H54 (cell line): ENCODE measurements at places on chromosomes 16 and 17.

- no peak for DNase-seq
Observed at GRCh38 chr17:31392002-31392855, 754 bp downstream of the RAB11FIP4 start.

DNA sequence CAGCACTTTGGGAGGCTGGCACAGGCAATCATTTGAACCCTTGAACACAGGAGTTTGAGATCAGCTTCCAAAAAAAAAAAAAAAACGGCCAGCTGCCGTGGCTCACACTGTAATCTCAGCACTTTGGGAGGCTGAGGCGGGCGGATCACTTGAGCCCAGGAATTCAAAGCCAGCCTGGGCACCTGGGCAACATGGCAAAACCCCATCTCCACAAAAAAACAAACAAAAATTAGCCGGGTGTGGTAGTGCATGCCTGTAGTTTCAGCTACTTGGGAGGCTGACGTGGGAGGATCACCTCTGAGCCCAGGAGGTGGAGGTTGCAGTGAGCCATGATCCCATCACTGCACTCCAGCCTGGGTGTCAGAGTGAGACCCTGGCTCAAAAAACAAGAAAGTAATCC lies 39.0 kb downstream of the GRB2 start:
- DNase-seq = no peak

- peak; percentile 41 for DNase-seq
Observed at GRCh38 chr17:61323909-61324868, 75.5 kb upstream of the TBX2 start.

- DNase-seq = no peak
Observed at GRCh38 chr16:70444249-70445063, 5.6 kb upstream of the ST3GAL2 start.

GRCh38 chr16:21283521-21284289 lies 5.6 kb upstream of the CRYM start:
- no peak for DNase-seq

- DNase-seq = no peak
Observed at GRCh38 chr17:72684405-72685020, 408.0 kb downstream of the SLC39A11 start.

- DNase-seq = no peak
Observed at GRCh38 chr16:83509316-83509715, 298.5 kb upstream of the HSBP1 start.

- no peak for DNase-seq
Observed at GRCh38 chr17:61406971-61407911, 7.6 kb downstream of the TBX2 start.

DNA sequence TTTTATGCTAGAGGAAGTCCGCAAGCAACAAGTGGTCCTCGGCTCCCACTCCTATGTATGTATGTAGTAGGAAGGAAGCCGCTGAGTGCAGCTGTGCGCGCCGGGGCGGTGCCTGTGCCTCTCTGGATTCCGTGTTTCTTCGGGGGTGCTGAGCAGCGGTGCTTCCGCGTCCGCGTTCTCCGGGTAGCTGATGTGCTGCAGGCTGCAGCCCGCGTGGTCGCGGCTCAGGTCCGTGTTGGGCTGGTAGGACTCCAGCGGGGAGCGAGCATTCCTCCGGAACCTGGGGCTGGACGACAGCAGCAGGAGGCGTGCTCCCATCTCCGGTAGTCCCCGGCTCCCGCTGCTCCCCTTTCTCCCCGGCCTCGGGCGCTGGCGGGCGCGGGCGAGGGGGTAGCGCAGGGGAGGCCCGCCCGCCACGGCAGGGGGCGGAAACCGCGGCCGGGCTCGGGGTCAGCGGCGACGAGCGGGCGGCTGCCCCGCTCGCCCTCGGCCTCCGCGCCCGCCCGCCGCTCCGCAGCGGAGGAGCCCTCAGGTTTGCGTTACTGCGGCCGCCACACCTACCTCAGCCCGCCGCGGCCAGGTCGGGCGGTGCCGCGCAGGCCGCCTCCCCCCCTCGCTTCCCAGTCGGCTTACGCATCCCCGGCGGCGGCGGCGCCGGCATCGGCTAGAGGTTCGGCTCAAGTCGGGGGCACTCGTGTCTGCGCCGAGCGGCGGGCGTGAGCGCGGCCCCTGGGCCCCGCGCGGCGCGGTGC lies 487 bp downstream of the C17orf67 start:
- DNase-seq = peak; percentile 82

- DNase-seq = no peak
Observed at GRCh38 chr17:17425591-17425990, 51.2 kb upstream of the MED9 start.

GRCh38 chr16:59274141-59274540 lies 540.0 kb upstream of the GOT2 start:
- no peak for DNase-seq

- no peak for DNase-seq
Observed at GRCh38 chr16:14321542-14321941, 250.4 kb downstream of the MRTFB start.

- DNase-seq = no peak
Observed at GRCh38 chr16:89293276-89294143, 76.0 kb downstream of the ZNF778 start.

GRCh38 chr17:73901661-73902415 lies 257.6 kb upstream of the SDK2 start:
- DNase-seq = no peak

DNA sequence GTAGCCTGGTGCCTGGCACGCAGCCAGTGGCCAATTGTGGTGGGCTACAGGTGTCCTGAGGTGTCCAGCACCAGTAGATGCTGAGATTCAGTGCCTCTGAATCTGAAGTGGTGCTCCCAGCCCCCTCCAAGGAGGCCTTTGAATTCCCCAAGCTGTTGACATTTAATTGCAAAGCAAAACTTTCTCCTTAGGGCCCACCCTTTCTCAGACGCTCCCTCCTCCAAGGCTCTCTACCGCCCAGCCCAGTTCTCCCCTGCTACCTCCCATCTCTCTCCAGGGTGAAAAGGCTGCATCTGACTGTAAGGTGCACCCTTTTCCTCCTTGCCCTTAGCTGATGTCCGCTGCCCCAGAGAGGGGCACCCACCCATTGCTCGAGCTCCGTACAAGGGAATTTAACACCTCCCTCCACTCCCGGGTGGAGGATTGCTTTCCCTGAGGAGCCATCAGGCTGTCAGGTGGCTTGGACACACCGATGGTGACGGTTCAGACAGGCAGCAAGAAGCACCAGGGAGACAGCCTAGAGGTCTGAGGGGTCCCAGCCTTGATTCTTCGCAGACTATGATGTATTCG lies 1.7 kb downstream of the BEAN1 start:
- no peak for DNase-seq

GRCh38 chr17:8729860-8730259 lies 14.8 kb downstream of the CCDC42 start:
- DNase-seq = no peak
